ENCODE measurements at places on chromosomes 16 and 17.
A peak's percentile ranks its signal among the peaks of the same experiment; 100 is the strongest.

- DNase-seq: no peak
These were observed 344.4 kb downstream of the SHISA9 start for GRCh38 chr16:13245713-13246377.

- peak; percentile 80 for DNase-seq
These were observed at the start of gene CENPT for GRCh38 chr16:67847064-67847861. Gene CENPT, minus strand, starts transcription at chr16:67847693. Its CDS starts 13,834 bp downstream, at chr16:67833859.

GRCh38 chr17:20302246-20302917 is 165.0 kb downstream of the LGALS9B start:
- no peak for DNase-seq

GRCh38 chr16:89237733-89238132 is 20.2 kb downstream of the ZNF778 start:
- no peak for DNase-seq

- no peak for DNase-seq
These were observed 56.5 kb downstream of the KSR1 start for GRCh38 chr17:27512511-27513346.

- DNase-seq: no peak
These were observed 53.3 kb upstream of the LYRM9 start for GRCh38 chr17:27946513-27946912.

DNA sequence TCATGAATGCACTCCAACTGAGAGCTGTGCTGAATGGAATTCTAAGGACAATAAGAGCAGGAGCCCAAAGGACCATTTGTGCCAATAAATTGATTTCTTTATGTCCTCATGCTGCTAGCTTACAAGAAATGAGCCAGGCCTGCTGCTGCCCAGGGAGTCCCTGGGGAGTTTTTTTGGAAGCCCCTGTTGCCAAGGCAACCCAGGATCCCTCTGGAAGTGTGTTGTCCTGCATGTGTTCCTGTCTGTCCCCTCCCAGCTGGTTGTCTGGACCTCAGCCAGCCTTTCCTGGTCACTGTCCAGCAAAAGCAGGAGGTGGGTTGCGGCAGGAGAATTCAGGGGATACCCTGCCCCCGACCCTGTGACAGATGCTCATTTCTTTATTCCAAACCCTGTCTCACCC is 51.0 kb upstream of the GPRC5B start:
- no peak for DNase-seq

DNA sequence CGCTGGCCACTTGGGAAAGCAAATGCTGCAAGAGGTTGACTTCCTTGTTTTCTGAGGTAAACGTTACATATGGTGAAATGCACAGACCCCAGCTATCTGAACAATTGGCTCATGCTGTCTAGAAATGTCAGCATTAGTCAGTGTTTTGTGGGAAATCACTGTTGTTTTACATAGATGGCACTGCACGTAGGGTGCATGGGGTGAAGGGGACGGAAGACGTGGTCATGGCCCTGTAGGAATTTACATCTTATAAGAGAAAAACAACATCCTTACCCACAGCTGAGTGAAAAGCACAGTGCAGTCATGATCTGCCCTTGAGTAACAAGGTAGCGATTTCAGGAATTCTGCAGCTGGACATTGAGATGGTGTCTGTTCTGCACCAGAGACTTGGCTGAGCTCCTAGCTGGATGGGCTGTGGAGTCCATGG is 15.2 kb downstream of the RPTOR start:
- no peak for DNase-seq

DNA sequence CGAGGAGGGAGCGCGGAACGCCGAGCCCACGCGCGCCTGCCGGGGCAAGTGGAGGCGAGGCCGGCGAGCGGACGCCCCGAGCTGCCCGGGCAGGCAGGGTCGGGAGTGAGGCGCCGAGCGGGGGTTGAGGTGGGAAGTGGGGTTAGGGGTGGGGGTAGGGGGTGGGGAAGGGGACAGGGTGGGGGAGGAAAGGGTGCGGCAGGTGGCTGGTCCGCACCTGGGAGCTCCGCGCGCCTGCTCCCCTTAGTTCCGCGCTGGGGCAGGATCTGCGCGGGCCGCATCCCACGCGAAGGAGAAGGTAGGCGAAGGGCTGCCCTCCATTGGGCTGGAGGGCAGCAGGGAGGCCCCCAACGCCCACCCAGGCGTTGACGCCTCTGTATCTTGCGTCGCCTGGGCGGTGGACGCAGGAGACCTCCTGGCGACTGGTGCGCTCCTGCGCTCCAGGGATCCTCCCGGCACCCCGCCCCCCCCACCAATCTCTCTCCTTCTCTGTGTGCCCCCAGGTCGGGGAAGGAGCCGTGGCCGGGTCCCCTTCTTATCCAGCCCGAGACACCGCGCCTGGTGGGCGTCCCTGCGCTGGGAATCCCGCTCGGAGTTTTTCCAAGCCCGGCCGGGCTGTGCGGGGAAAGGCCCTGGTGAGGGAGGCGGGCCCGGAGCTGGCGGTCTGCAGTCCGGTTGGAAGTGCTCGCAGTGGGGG is 51.3 kb upstream of the AMZ2 start:
- no peak for DNase-seq

GRCh38 chr17:66365903-66366302 is 63.5 kb downstream of the PRKCA start:
- DNase-seq: no peak

DNA sequence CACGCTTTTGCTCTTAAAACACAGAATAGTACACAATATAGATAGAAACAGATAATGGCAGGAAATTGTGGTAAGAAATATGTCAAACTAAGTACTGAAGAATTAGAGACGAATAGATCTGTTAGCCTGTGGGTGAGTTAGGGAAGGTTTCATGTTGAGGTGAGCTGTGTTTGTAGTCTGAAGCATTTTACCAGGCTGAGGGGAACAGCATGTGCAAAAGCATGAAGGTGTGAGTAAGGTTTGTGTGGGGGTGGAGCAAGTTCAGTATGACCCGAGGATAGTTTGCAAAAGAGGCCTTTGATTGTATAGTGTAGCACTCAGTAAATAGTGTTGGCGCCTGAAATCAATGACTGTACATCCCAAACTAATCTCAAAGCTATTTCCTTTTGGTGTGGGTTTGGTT is 13.8 kb downstream of the IGSF6 start:
- no peak for DNase-seq

- no peak for DNase-seq
These were observed 1.2 kb downstream of the SNX20 start for GRCh38 chr16:50679676-50680555.

DNA sequence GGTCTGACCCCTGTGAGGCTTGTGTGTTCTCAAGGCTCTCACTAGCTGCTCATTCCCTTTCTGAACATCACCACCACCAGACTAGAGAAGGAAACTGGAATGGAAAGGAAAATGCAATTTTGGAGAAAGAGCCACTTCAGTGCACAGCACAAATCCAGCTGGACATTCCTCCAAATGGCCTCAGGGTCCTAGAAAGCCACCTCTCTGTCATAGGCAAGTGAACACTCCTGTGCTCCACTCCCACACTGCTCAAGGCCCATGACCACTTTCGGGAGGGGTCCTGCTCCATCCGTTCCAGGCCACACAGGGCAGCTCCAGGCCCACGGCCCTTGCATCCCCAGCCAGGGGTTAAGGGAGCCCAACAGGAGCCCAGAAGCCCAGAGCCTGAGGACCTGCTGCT is 2.6 kb downstream of the LRRC75A start:
- DNase-seq: no peak

DNA sequence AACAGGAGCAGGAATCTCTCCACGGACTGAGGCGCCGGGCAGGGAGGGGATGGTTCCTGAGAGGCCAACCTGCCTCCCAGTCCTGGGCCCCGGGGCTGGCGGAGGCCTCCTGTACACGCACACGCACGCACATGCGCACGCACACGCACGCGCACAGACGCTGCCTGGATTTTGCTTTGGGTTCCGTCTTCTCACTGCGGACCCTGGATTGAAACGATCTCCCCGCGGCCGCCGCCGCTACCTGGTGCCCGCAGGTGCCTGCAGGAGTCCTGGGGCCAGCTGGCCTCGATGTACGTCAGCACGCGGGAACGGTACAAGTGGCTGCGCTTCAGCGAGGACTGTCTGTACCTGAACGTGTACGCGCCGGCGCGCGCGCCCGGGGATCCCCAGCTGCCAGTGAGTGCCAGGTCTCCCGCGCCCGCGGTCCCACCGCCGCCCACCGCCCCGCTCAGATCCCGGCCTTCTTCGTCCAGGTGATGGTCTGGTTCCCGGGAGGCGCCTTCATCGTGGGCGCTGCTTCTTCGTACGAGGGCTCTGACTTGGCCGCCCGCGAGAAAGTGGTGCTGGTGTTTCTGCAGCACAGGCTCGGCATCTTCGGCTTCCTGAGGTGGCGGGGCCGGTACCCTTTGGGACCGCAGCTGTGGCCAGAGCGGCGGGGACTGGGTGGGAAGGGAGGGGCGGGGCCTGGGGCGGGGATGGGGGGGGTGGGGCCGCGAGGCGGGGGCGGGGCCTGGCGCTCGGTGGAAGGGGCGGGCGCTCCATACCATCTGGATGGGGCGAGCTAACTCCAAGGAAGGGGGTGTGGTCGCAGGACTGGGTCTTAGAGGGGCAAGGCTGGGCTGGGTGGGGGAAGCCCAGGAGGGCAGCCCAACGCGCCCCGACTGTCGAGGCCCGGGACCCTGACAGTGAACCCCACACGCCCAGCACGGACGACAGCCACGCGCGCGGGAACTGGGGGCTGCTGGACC is 12.3 kb downstream of the CES4A start:
- peak; percentile 78 for DNase-seq

All from GM10248 (cell line).